CD4-positive, alpha-beta T cell treated with Interleukin-12 subunit alpha and Interleukin-12 subunit beta, for 1 hour (primary cell): ENCODE measurements at places on chromosomes 16 and 17.

DNA sequence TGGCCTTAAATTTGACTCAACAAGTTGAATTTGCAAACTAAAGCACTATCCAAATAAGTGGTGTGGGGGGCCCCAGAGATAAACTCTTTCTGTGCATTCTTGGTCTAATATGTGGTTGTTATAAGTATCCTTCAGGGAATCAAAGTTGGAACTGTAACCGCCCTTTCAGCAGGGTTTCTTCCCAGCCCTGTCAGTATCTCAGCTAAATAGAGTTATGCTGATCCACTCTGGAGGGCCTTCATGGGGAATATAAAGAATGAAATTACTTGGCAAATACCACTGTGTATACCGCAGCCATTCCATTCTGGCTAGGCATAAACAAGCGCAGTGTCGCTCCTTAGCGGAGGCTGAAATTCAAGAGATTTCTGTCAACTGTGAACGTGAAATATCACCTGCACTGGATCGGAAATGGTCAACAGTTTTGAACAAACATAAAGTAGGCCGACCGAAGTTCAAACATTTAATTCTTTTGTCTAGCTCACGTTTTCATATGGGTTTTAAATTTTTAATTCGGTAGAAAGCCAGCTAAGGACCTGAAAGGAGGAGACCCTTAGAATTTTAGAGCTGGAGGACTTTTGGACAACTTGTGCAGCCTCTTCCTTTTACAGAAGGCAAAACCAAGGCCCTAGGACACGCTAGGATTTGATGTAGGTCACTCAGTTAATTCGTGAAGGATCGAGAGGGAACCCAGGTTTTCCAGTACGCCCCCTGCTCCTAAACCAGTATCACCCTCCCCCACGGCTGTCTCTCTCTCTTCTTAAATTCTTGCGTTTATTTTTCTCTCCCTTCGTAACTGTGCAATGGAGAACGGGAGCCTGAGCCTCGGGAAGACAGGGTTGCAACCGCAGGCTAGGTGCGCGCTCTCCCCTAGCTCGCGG, 74.7 kb downstream of the CHD9 start:
- DNase-seq = no peak

DNA sequence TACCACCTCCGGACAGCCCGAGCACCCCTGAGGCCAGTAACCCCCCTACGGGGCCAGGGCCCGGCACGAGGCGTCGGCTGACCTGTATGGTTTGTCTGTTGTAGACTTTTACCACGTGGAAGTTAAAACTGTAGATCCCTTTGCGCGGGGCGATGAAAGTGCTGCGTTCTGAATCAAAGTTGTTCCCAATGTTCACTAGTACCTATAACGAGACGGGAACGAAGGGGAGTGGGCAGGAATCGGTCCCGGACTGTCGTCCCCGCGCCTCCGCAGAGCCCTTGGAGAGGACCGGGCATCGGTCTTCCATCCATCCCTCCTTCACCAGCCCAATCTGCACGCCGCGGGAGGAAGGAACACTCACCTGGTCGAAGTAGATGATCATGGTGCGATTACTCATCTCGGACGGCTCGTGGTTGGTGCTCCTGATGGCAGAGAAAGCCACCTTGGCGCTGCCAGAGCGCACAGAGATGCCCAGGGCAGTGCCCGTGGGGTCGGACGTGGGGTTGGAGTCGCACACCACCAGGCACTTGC, 732 bp downstream of the CBLN1 start:
- no peak for DNase-seq

DNA sequence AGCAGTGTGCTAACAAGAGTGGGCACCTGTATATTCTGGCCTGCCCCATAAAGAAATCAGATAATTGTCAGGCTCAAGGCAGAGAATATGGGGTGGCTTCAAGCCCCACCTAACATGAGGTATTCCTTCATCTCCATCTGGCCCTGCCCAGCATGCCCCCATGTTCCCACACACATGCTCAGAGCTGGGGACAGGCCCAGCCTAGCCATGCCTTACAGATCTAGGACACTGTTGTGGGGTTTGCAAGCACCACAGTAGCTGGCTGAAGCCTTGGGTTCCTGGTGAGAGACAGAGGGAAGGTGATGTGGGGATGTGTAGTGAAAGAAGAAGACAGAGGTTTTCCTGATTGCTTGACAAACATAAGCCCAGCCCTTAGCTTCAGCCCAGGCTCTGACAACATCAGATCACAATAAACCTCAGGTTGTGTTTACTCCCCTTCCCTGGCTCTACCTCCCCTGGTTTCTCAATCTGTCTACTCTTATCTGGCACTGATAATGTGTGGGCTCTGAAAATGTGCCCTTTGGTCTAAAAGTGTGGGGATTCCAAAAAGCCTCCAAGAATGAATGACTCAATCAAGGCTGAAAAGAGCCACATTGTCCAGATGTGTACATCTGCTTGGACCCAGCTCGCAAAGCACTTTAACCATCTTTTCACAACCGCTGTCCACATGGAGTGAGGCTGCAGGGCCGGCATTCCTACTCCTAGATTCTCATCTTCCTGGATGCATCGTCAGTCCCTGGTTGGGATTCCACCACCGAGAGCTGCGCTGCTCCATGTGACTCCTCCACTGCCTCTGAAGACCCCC, 34.4 kb downstream of the CDRT4 start:
- no peak for DNase-seq

- no peak for DNase-seq
Measured at GRCh38 chr16:85402910-85403692, 210.0 kb upstream of the GSE1 start.

DNA sequence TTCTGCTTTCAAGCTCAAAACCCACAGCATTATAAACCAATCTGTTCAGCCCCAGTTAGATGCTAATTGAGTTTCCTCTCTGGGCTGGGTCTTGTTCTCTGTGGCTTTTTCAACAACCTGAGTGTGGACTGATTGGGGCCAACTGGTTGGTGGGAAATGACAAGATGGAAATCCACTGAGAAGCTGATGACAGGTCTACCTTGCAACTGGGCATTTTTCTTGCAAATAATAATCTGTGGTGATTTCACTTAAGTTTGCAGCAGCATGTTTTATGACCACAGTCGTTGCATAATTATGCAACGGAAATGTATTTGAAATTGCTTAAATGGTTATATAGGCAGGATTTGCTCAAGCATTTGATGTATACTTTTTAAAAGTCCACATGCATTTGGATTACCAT, 69.9 kb downstream of the AKAP1 start:
- DNase-seq = no peak

- no peak for DNase-seq
Measured at GRCh38 chr16:23145608-23146007, 3.6 kb downstream of the USP31 start.

- no peak for DNase-seq
Measured at GRCh38 chr17:59441464-59442096, 110.1 kb downstream of the YPEL2 start.

DNA sequence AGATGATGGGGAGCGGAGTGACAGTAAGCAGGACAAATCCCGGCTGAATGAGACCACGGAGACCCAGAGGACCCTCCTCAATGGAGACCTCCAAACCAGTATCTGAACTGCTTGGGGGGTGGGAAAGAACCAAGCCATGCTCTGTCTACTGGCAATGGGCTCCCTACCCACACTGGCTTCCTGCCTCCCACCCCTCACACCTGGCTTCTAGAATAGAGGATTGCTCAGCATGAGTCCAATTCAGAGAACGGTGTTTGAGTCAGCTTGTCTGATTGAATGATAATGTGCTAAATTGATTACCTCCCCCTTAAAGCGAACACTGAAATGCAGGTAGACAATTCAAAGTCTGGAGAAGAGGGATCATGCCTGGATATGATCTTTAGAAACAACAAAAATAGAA, 5.5 kb downstream of the SSTR2 start:
- no peak for DNase-seq

DNA sequence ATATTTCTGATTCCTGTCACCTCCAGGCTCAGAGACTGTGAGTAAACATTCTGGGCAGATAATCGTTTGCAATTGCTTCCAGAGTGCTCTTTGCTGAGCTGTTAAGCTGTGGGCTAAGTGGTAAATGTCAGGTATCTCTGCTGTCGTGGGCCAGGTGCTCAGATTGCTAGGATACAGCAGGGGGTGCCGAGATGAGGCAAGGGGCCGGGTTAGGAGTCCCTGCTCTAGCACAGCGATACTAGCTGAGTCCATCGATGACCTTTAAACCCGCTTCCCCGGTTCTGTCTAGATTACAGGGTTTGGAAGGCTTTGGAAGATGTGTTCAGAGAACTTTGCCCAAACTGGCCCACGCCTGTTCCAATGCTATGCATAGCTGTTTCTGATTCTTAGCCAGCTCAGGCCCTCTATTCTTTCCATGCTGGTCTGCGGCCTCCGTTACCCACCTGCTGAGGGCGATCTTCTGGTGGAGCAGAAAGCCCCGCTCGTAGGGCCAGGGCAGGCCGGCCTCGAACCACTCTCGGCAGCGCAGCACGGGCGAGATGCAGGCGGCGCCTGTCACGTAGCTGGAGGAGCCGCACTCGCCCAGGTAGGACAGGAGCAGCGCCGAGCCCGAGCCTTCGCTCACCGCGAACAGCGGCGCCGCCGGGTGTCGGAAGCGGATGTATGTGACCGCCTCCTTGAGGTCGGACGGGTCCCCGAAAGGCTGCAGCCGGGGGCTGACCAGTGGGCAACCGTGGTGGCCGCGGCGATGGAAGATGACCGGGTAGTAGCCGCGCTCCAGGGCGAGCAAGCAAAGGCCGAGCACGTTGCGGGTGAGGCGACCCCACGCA, 979 bp downstream of the ABHD15 start:
- peak; percentile 64 for DNase-seq

- no peak for DNase-seq
Measured at GRCh38 chr16:48542966-48543365, 67.0 kb downstream of the N4BP1 start.

- no peak for DNase-seq
Measured at GRCh38 chr17:47738178-47738577, 5.1 kb downstream of the TBX21 start.

GRCh38 chr17:41592601-41593305, 6.1 kb upstream of the KRT14 start:
- DNase-seq = no peak

DNA sequence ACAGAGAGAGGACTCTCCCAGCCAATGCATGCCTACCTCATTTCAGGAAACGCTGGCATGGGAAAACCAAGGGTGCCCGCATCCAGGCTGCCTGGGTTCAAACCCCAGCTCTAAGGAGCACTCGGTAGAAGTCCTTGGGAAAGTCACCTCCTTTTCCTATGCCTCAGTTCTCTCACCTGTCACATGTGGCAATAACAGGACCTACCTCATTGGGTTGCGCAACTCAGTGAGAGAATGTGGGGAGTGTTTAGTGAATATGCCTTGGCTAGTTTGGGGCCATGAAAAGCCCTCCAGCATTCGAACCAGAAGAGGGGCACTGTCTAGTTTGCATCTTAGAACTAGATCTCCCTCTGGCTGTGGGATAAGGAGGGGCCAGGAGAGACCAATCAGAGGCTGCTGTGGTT, 9.0 kb upstream of the NXPH3 start:
- no peak for DNase-seq

- no peak for DNase-seq
Measured at GRCh38 chr16:57607676-57608461, 20.6 kb upstream of the ADGRG1 start.

DNA sequence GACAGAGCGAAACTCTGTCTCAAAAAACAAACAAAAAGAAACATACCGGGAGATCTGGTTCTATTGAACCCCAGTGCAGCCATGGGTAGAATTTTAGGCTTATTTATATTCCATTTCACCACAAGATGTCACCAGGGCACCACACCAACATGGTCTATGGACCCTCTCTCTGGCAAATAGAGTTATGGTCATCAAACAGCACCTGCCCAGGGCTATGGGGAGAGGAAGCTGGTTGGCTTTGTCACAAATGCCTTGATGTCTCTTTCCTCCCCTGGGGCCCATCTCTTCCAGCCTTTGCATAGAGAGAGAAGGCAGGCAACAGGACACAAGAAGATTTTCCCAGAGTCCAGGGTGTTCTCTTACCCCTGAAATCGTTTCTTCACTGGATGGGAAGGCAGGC, 128.4 kb downstream of the WWOX start:
- no peak for DNase-seq

DNA sequence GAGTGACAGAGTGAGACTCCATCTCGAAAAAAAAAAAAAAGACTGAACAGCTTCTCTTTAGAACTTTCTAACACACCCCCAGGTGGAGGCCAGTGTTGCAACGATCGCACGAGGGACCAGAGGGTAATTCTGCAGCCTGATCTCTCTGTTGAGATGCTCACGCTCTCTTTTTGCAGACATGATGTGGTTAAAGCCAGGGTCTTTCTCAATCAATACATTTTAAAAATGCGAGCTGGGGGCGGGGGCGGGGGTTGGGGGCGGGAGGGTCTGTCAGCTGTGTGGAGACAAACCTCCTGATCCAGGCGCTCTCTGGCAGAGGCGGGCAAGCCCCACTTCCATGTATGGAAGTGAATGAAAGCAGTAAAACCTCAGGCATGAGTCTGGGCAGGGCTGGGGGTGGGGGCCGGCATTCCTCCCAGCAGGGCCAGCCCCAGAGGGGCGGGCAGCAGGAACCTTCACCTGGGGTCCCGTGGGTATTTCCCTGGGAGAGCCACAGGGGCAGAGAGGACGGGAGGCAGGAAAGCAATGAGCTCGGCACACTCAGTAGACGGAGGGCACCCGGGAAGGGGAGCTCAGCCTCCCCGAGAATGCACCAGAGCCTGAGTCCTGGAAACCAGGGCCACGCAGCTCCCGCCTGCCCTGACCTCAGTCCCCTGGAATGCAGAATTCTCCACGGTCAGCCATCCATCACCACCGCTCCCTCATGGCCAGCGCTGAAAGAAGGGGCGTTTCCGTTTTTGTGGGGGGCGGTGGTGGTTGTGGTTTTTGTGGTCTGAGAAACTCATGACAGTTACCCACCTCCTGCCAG, 28.0 kb downstream of the NXN start:
- DNase-seq = no peak

DNA sequence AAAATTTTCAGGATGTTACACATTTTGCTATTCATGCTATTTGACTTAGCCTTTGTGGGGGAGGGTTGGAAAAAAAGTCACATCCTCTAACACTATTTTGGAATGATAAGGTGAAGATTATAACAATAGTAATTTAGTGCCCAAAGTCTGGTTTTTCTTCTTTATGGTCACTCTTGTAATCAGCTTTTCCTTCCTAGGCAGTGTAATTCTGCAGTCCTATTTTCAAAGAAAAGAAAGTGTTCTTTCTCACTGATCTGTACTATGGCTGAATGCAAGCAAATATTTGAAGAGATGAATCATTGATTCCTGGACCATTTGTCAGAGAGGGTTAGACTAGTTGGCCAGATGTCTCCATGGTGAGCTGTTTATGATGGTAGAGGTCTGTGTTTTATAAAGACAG, 8.4 kb downstream of the RSPRY1 start:
- DNase-seq = no peak

- no peak for DNase-seq
Measured at GRCh38 chr17:82729479-82730260, 5.7 kb upstream of the FN3K start.

DNA sequence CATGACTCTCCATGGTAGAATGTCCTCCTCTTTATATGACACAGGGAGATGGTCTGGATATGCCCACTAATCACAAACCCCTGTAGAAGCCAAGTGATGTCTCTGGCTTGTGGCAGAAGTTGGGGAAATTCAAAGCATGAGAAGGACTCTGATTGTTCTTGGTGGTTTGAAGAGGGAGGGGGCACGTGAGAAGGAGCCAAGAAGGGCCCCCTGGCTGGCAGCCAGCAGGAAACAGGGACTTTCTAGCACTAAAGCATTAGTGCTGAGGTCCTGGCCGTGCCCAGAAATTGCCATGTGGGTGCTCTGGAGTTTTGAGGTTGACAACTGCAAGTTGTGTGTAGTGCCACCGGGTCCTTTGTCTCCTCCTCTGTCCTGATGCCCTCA, 199.9 kb downstream of the LGALS9B start:
- peak; percentile 53 for DNase-seq

- no peak for DNase-seq
Measured at GRCh38 chr17:43808076-43808475, 24.9 kb downstream of the MPP3 start.
